Lung (tissue), 17 donors: ENCODE measurements at places on chromosomes 6 and 20. TPM values are rescaled to one million over a fixed set of nuclear protein-coding genes. Genes with fewer than 3 reads are reported as not detected.

DNA sequence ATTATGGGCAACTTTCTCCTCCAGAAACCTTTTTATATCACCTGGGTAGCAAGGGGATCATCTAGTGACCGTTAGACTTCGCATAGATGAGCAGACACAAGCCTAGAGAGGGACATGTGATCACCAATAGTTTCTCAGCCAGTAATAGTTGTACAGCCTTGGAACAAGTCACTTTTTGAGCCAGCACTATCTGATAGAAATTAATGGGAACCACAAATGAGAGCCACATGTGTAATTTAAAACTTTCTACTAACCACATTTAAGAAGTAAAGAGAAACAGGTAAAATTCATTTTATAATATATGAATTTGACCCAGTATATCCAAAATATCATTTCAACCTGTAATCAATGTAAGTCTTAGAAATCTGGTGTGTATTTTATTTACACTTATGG lies 592 bp upstream of the CTNNBL1 start:
- no peak overlapping the region for H3K27ac ChIP-seq
- peaks cover 5% of the 10 kb centered on the region for H3K4me1 ChIP-seq
- no peak for DNase-seq
- H3K27me3 ChIP-seq = peaks cover 4% of the 10 kb centered on the region

GRCh38 chr6:149474108-149474935 lies 10.5 kb downstream of the ZC3H12D start:
- no peaks in the 10 kb centered on the region for H3K36me3 ChIP-seq
- no peaks in the 10 kb centered on the region for H3K4me1 ChIP-seq
- no peak overlapping the region for H3K4me3 ChIP-seq
- no peak overlapping the region for H3K27ac ChIP-seq
- H3K27me3 ChIP-seq = no peaks in the 10 kb centered on the region

- no peaks in the 10 kb centered on the region for H3K36me3 ChIP-seq
- no peak for DNase-seq
- H3K27me3 ChIP-seq = no peaks in the 10 kb centered on the region
These were observed 12.9 kb downstream of the BANF2 start for GRCh38 chr20:17712708-17713107.

GRCh38 chr20:47024461-47024937 lies 129.9 kb downstream of the EYA2 start:
- H3K27me3 ChIP-seq = no peaks in the 10 kb centered on the region
- H3K27ac ChIP-seq = no peak overlapping the region
- no peak overlapping the region for H3K4me3 ChIP-seq
- H3K36me3 ChIP-seq = no peaks in the 10 kb centered on the region

DNA sequence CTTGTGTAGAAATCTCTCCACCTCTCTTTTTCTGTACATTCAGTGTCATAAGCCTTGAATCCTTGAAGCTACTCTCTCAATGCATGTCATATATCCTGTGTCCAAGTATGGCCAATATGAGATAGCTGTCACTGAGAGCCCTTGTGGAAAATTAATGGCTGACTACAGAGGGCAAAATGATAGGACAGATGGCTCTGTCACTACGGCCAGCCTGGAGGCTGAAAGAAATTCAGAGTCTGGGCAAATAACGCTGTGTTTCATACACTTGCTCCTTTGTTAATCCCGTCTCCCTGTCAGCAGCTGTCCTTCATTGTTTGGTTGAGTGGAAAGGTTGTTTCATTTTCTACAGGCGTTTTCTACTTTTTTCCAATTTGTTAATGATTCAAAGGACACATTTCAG lies 70.4 kb upstream of the VGLL2 start:
- no peak overlapping the region for H3K27ac ChIP-seq
- H3K4me3 ChIP-seq = no peak overlapping the region
- H3K27me3 ChIP-seq = no peaks in the 10 kb centered on the region
- no peaks in the 10 kb centered on the region for H3K4me1 ChIP-seq
- no peak for DNase-seq

GRCh38 chr6:125910527-125910926 lies 46.0 kb upstream of the HINT3 start:
- no peak overlapping the region for H3K27ac ChIP-seq
- peaks cover 3% of the 10 kb centered on the region for H3K36me3 ChIP-seq
- DNase-seq = no peak
- no peaks in the 10 kb centered on the region for H3K27me3 ChIP-seq
- H3K4me3 ChIP-seq = no peak overlapping the region
- H3K4me1 ChIP-seq = no peaks in the 10 kb centered on the region

GRCh38 chr6:166777096-166777630 lies 150.1 kb upstream of the RPS6KA2 start:
- H3K4me1 ChIP-seq = no peaks in the 10 kb centered on the region
- no peak overlapping the region for H3K27ac ChIP-seq
- H3K4me3 ChIP-seq = no peak overlapping the region
- no peaks in the 10 kb centered on the region for H3K36me3 ChIP-seq

GRCh38 chr6:6518631-6519427 lies 69.7 kb upstream of the LY86 start:
- H3K4me1 ChIP-seq = no peaks in the 10 kb centered on the region
- H3K4me3 ChIP-seq = no peak overlapping the region
- no peaks in the 10 kb centered on the region for H3K27me3 ChIP-seq
- no peak overlapping the region for H3K27ac ChIP-seq

DNA sequence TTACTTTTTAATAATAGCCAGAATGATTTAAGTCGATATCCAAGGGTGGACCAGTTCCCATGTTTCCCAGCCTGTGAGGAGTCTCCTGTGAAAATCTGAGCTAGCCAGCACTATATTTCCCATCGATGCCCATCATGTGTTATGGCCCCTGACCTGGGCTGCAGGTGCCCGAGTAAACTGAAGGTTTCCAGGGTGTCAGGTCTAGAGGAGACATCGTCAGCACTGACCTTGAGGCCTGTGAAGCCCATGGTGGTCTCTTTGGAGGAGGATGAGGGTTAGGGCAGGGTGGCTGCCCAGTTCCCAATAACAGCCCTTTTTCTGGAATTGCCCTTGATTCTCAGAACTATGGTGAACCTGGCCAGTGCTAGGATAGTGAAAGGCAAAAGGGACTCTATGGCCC lies 63.0 kb upstream of the TOP1 start:
- H3K4me1 ChIP-seq = no peaks in the 10 kb centered on the region
- H3K36me3 ChIP-seq = no peaks in the 10 kb centered on the region
- DNase-seq = no peak
- H3K27ac ChIP-seq = no peak overlapping the region
- H3K4me3 ChIP-seq = no peak overlapping the region

- H3K27me3 ChIP-seq = no peaks in the 10 kb centered on the region
- peaks cover 5% of the 10 kb centered on the region for H3K4me1 ChIP-seq
- no peaks in the 10 kb centered on the region for H3K36me3 ChIP-seq
- H3K4me3 ChIP-seq = peak overlapping the region; percentile 89
These were observed 65.2 kb downstream of the GTF2H5 start for GRCh38 chr6:158233214-158233795.

DNA sequence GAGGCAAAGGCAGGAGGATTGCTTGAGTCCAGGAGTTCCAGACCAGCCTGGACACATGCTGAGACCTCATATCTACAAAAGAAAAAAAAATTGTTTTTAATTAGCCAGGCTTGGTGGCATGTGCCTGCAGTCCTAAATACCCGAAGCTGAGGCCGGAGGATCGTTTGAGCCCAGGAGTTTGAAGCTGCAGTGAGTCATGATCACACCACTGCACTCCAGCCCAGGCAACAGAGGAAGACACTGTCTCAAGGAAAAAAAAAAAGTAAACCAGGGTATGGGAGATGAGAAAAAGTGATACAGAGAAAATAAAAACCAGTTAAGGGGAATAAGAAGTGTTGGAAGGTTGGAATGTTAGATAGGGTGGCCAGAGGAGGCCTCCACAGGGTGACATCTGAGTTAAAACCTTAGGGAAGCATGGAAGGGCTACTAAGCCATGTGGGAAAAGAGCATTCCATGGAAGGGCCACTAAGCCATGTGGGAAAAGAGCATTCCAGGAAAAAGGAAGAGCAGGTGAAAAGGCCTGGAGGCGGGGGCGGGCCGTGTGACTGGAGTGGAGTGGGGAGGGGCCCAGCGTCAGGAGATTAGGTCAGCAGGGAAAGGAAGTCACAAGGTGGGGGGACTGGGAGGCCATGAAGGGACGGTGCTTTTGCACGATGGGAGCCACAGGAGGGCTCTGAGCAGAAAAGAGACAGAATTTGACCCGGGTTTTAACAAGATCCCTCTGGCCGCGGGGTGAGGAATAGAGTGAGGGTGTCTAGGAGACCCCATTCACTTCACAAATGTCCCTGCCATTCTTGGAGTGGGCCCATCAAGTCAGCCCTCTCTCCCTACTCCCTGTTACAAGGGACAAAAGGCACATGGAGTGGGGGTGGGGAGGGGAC lies 18.3 kb downstream of the CPNE5 start:
- no peaks in the 10 kb centered on the region for H3K4me1 ChIP-seq
- H3K36me3 ChIP-seq = no peaks in the 10 kb centered on the region
- DNase-seq = no peak
- H3K4me3 ChIP-seq = no peak overlapping the region

DNA sequence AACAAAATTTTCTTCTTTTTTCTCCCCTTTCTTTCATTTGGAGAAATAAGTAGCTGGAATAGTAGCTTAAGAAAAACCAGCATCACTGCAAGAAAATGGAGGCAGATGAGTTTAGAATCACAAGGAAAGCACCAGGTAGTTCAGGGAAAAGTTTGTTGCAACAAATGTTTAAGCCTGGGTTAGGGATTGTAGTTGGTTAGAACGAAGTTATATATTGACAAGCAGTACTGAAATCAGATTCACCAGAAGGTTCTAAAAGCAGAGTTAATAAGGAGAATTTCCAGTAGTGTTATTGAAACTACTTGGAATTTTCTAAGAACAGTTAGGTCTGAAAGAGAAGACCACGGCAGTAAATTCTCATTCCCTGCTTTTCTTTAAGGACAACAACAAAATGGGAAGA lies 70.2 kb downstream of the BMP2 start:
- no peak for DNase-seq
- H3K36me3 ChIP-seq = no peaks in the 10 kb centered on the region
- H3K27me3 ChIP-seq = no peaks in the 10 kb centered on the region
- H3K27ac ChIP-seq = no peak overlapping the region
- H3K4me3 ChIP-seq = no peak overlapping the region
- no peaks in the 10 kb centered on the region for H3K4me1 ChIP-seq

- DNase-seq = peak; percentile 14
- no peaks in the 10 kb centered on the region for H3K36me3 ChIP-seq
- no peak overlapping the region for H3K27ac ChIP-seq
- no peak overlapping the region for H3K4me3 ChIP-seq
These were observed 231.1 kb downstream of the HDGFL1 start for GRCh38 chr6:22800451-22800850.

- no peaks in the 10 kb centered on the region for H3K27me3 ChIP-seq
- H3K27ac ChIP-seq = no peak overlapping the region
- no peak for DNase-seq
- H3K4me1 ChIP-seq = no peaks in the 10 kb centered on the region
These were observed 29.1 kb upstream of the LGSN start for GRCh38 chr6:63348836-63349235.

GRCh38 chr20:41174373-41174772 lies 37.0 kb downstream of the PLCG1 start:
- peaks cover 8% of the 10 kb centered on the region for H3K4me1 ChIP-seq
- H3K27ac ChIP-seq = peak overlapping the region; percentile 69
- no peaks in the 10 kb centered on the region for H3K27me3 ChIP-seq
- no peak for DNase-seq
- H3K4me3 ChIP-seq = no peak overlapping the region
- peaks cover 46% of the 10 kb centered on the region for H3K36me3 ChIP-seq

GRCh38 chr6:16947375-16948015 lies 154.4 kb upstream of the STMND1 start:
- no peaks in the 10 kb centered on the region for H3K27me3 ChIP-seq
- no peaks in the 10 kb centered on the region for H3K36me3 ChIP-seq
- H3K4me1 ChIP-seq = peaks cover 21% of the 10 kb centered on the region
- H3K27ac ChIP-seq = no peak overlapping the region
- H3K4me3 ChIP-seq = no peak overlapping the region
- DNase-seq = peak; percentile 99

DNA sequence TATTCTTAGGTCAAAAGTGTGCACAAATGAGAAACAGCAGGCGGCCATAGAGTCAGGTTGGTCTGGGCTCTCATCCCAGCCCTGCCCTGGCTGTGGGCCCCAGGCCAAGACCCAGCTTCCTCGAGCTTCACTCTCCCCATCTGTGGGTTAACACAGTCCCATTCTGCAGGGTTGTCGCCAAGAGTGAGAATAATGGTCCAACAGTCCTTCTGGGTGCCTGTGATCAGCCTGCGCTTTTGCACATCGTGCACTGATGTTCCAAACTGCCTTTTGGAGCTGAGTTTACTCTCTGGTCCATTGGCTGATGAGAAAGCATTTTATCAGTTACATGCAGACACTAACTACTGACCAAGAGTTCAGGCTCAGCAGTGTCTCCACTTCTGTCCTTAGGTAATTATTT lies 82.6 kb downstream of the INSM1 start:
- no peaks in the 10 kb centered on the region for H3K36me3 ChIP-seq
- peak; percentile 33 for DNase-seq
- no peak overlapping the region for H3K27ac ChIP-seq
- no peak overlapping the region for H3K4me3 ChIP-seq

- no peak overlapping the region for H3K4me3 ChIP-seq
- H3K4me1 ChIP-seq = no peaks in the 10 kb centered on the region
- no peaks in the 10 kb centered on the region for H3K36me3 ChIP-seq
- H3K27me3 ChIP-seq = no peaks in the 10 kb centered on the region
These were observed 202.1 kb upstream of the CNR1 start for GRCh38 chr6:88368071-88368787.

GRCh38 chr6:1382883-1383728 lies 6.3 kb upstream of the FOXF2 start:
- H3K36me3 ChIP-seq = no peaks in the 10 kb centered on the region
- H3K27ac ChIP-seq = peak overlapping the region; percentile 73
- H3K27me3 ChIP-seq = peaks cover 8% of the 10 kb centered on the region
- H3K4me3 ChIP-seq = no peak overlapping the region
- peak; percentile 68 for DNase-seq

DNA sequence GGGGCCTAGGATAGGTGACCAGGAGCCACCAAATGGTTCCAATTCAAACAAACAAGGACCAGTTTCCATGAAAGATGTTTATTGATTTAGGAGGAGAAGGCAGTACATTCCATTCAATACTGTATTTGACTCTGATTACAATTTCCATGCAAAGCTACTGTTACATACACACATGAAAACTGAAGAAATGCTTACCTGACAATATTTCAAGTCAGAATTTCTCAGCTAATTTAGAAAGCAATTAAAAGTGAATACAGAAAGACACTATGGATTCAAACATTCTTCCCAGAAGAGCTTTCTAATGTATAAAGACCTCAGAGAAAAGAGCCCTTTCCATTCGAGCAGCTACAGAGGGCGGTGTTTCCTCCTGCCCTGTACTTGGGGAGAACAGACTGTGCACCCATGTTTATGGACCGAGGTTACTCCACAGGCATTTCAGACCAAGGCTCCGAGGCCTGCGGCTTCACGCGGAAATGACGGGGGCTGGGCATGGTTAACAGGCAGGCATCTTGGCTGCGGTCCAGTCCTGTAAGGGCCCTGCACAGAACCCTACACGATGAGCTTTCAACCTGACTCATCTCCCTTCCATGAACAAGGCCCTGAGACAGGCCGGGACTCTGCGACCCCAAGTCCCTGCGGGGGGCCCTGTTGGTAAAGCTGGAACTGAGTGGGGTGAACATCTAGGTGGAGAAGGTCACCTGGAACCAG lies 25.7 kb upstream of the TCFL5 start:
- no peak overlapping the region for H3K4me3 ChIP-seq
- peaks cover 27% of the 10 kb centered on the region for H3K36me3 ChIP-seq

Gene OR12D3
- total RNA-seq = not detected

Gene ZFAND3
- total RNA-seq = 63.6 TPM

Gene GPR6
- not detected for total RNA-seq

Gene SIRPB1
- 45.6 TPM for total RNA-seq

Gene ECT2L
- total RNA-seq = 13.4 TPM

Gene TFAP2D
- total RNA-seq = not detected
